ENCODE measurements at places on chromosomes 1 and 21.
A peak's percentile ranks its signal among the peaks of the same experiment; 100 is the strongest.

GRCh38 chr21:44996983-44997936 is 57.4 kb downstream of the SLX9 start:
- no peak for DNase-seq

DNA sequence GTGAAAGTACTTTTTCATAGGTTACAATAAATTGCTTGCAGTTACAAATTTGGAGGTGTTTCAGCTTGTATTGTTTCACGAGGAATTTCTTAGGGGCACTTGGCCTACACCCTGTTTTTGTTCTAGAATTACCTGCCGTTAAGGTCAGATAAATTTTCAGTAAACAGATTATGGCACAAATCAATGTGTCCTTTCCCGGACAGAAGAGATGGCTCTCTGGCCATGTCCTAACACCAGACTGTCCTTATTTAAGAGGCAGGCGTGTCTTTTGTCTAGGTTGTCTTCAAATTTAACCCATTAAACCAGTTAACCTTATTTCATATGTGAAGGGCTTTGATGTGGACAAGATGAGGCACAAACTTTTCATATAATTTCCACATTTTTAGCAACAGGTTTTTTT is 243.4 kb downstream of the SDCCAG8 start:
- DNase-seq, result no peak

DNA sequence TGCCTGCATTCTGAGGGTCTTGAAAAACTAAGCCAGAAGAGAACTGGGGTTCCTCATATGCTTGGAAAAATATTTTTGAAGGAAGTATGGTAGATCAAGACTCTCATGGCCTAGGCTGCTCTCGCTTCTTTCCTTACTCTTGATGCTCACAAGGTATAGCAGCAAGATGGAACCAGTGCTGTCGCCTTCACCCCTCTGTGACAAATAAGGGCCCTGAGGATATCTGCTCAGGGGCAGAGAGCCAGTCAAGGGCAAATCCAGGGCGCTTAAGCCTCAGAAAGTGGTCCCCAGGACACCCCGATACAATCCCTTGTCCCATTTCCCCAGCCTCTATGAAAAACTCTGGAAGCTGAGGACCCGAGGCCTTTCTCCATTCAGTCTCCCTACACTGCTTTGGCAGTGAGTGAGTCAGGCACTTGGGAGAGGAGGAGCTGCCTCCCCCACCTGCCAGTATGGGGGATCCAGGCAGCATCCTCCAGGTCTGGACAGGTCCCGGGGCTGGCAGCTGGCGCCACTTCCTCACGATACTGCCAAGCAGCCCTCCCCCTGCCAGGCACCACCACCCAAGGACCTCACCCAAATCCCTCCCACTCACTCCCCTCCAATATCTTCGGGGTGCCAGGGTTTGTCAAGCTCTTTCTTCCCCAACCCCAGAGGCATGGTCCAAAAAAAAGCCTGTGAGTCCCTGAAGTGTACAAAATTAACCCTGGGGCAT is 1.3 kb downstream of the IGSF9 start:
- no peak for DNase-seq

DNA sequence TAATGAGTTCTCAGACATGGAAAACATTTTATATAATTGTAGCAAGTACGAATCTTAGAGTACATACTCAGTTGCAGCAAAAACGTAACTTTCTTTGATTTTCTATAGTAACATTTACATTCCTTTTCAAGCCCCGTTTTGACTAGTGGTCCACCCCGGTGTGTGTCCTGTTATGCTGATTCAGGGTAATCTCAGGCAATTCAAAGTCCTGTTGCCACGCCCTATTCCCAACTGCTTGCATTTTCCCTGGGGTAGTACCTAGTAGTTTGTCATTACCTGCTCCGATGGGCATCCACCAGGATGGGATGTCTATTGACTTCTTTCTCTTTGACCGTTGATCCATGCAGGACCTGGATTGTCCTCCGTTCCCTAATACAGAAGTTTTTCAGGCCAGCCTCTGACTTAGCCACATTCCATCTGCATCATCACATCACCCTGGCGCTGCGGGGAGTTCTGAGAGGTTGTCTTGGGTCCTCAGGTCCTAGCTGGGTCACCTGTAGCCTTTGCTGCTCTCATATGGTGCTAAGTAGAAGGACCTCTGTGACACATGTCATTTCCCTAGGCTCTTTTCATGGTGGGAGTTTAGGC is 15.0 kb upstream of the FCAMR start:
- peak; percentile 36 for DNase-seq

DNA sequence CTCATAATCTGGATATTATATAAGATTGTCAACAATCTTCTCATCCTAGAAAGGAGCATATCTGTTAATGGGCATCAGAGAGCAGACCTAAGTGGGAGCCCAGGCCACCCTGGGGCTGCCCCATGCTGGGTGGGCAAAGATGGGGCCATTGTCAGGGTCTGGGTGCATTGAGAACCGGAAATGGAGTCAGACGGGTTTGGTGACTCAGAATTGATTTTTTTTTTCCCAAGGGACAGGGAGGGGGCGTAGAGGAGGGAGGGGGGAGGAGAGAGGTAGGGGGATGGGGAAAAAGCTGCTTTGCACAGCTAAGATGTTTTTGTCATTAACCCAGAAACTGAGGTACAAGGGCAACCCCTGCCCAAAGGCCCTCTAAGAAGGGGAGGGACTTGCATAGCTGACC is 1.3 kb downstream of the ATXN7L2 start:
- no peak for DNase-seq

DNA sequence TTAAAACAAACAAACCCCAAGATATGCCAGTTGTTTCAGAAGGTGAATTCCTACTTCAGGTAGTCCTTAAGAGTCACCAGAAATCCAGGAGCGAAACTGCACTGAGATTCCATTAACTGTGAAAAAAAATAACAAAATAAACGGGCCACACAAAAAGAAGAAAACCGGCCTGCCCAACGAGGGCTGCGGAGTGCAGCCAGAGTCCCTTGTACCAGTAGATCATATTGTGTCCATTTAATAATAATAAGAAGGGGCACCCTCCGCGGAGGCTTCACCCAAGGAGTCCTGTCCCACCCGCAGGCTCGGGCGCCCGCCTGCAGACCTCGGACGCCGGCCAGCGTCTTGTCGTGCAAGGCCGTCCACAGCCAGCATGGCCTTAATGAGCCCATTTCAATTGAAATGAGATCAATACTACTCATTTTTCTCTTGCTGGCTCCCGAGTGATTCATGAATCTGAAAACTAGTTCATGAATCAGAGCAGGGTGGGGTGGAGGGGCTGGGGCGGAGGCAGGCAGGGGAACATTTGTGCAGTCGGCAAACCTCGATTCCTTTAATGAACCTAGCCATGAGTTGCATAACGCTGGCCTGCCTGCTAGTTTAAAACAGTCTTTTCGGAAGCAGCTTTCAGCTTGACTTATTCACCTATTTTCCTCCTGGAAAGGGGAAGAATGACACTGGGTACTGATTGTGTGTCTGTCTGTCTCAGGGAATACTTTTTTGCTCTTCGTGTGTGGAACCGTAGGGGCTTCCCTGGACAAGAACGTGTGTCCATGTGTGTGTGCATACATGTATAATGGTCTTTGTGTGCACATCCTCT is 113.1 kb upstream of the IRF2BP2 start:
- no peak for DNase-seq

- no peak for DNase-seq
These were observed 95.8 kb downstream of the CDC7 start for GRCh38 chr1:91596474-91596873.

DNA sequence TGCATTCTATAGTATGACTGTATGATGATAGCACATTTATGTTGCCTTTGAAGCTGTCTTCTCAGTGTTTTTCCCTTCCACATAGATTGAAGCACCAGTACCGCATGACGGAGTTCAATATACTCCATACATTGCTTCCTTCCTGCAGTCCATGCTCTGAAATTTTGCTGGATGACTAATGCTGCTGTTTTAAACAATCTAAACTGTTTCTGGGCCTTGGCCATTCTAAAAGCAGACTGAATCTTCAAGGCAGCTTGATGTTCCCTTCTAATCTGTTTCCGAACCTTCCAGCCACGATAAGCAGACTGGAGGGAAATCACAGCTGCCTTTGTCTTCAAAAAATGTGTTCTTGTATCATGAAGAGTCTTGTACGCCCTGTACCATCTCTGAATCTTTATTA is 36.2 kb upstream of the F13B start:
- DNase-seq, result no peak

DNA sequence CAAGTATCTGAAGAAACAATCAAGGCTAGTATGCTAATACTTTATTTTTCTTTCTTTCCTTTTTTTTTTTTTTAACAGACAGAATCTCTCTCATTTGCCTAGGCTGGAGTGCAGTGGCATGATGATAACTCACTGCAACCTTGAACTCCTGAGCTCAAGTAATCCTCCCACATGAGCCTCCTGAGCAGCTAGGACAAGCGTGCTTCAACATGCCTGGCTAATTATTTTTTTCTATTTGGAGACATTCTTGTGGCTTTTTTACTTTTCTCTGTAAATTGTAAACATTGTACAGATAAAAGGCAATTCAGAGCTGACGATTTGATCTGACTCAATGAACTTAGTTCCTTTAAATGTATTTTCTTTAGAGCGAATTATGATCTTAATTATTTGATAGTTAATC is 41.4 kb downstream of the CCDC18 start:
- DNase-seq, result no peak

DNA sequence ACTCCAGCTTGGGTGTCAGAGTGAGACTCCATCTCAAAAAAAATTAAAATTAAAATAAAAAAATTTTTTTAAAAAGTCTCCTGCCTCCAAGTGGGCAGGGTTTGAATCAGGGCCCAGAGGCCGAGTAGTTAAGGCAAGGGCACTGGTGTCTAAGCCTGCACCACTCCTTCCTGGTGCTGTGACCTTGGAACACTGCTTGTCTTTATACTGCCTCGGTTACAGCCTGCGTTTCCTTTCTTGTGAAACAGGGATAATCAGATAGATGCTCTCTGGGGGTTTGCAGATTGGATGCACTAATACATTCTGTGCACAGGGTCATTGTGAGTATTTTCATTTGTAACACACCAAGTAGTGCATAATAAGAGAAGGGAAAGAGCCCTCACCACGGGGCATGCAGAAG is 58.4 kb upstream of the EFHD2 start:
- no peak for DNase-seq

- DNase-seq, result no peak
These were observed 32.4 kb downstream of the PIK3C2B start for GRCh38 chr1:204462229-204462561.

GRCh38 chr1:44557778-44558177 is 116.5 kb downstream of the TMEM53 start:
- DNase-seq, result no peak

DNA sequence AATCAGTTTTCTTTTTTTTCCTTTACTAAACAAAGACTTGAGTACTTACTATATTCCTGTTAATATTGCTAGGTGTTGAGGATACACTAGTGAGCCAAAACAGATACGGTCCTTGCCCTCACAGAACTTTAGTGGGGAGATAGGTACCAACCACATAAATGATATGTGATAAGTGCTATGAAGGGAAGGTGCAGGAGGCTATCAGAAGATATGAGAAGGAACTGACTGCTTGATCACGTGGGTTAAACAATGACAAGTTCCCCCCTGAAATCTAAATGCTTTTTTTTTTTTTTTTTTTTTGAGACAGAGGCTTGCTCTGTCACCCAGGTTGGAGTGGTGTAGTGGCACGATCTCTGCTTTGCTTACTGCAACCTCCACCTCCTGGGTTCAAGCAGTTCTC is 25.0 kb downstream of the RBM15 start:
- DNase-seq, result no peak

- DNase-seq, result peak; percentile 83
These were observed 122.3 kb downstream of the ESRRG start for GRCh38 chr1:216600730-216601609.

DNA sequence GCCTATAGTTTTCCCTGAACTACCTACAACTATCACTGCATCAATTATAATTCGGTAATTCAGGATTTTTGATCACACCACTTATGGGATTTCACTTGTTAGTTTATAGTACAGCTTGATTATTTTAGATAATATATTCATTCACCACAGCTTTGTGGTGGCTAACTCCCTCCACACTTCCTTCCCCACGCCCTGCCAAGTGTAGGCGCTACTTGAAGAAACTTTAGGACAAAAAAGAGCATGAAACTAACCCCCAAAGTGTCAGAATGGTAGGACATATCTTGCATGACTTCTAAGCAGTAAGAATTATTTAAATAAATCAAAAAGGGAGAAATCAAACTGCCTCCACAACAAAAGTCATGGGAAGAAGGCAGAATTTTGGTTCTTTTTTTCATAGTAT is 70.1 kb downstream of the LHX9 start:
- no peak for DNase-seq

DNA sequence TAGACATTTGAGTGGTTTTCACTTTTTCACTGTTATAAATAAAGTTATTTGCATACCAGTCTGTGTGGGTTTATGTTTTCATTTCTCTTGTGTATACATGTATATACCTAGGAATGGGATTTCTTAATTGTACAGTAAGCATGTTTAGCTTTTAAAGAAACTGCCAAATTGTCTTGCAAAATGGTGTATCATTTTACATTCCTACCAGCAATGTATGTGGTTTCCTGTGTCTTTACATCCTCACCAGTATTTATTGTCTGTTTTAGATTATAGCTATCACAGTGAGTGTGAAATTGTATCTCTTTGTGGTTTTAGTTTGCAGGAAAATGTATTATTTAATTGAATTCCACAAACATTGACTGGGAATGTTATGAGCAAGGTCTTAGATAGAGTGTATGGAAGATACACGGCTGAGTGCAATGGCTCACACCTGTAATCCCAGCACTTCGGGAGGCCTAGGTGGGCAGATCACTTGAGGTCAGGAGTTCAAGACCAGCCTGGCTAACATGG is 57.3 kb downstream of the MACF1 start:
- no peak for DNase-seq

- no peak for DNase-seq
These were observed 33.7 kb downstream of the L1TD1 start for GRCh38 chr1:62228136-62228882.

DNA sequence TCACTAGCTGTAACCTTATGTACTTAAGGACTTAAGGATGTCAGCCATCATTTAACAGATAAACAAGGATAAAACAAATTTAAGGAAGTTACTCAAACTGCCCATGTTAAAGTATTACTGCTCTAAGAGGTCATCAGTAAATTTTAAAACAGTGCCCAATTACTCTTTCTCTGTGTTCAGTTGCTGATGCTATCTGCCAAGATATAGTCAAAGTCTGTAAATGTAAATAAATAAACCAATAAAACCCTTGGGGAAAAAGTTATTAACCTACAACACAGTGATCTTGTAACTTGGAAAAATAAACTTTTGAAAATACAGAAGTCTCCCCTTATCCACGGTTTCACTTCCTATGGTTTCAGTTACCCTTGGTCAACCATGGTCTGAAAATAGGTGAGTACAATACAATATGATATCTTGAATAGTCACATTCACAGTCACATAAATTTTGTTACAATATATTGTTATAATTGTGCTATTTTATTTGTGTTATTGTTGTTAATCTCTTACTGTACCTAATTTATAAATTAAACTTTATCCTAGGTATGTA is 501.8 kb downstream of the LMO4 start:
- no peak for DNase-seq

GRCh38 chr1:34073028-34073695 is 91.9 kb downstream of the CSMD2 start:
- DNase-seq, result no peak

- no peak for DNase-seq
These were observed 4.5 kb downstream of the TMCC2 start for GRCh38 chr1:205232127-205232820.
